NCI-H460 (cell line): ENCODE measurements at places on chromosomes 5 and 9. TPM values are rescaled to one million over a fixed set of nuclear protein-coding genes. Genes with fewer than 3 reads are reported as not detected.

Gene ADAMTSL1
- total RNA-seq: 0.14 and 0.40 TPM in 2 replicates

Gene LECT2
- not detected in 2 replicates for total RNA-seq

Gene PCDHGC5
- 0.30 TPM in 1 of 2 replicates, not detected in the other for total RNA-seq

Gene PLAC8L1
- total RNA-seq: not detected in 2 replicates

Gene FBXL7
- 3.9 TPM in 2 replicates for total RNA-seq

Gene PLGRKT
- 42.6 and 53.0 TPM in 2 replicates for total RNA-seq

Gene FOXD4L6
- 0.07 TPM in 1 of 2 replicates, not detected in the other for total RNA-seq

Gene ADRA1B
- total RNA-seq: 0.12 and 0.17 TPM in 2 replicates

Gene MAMDC2
- total RNA-seq: not detected in 2 replicates

Gene SHB
- total RNA-seq: 12.5 and 14.3 TPM in 2 replicates

Gene GEMIN5
- total RNA-seq: 19.9 and 26.0 TPM in 2 replicates

Gene ANKRD34B
- not detected in 2 replicates for total RNA-seq

Gene PKD2L2
- total RNA-seq: not detected in 2 replicates

Gene CLIC3
- total RNA-seq: 0.17 TPM in 1 of 2 replicates, not detected in the other

Gene NR5A1
- not detected in 2 replicates for total RNA-seq

Gene RAI14
- total RNA-seq: 13.1 and 15.9 TPM in 2 replicates

Gene LHFPL2
- total RNA-seq: 8.4 and 8.6 TPM in 2 replicates

Gene PFN3
- not detected in 2 replicates for total RNA-seq

Gene GMCL2
- total RNA-seq: not detected in 2 replicates

Gene TSLP
- total RNA-seq: 1.4 and 3.3 TPM in 2 replicates

Gene HTR4
- total RNA-seq: not detected in 2 replicates

Gene GPX3
- 47.7 and 48.8 TPM in 2 replicates for total RNA-seq
